ENCODE measurements at places on chromosomes 1 and 21.

GRCh38 chr1:54565113-54565501 lies 17.1 kb downstream of the ACOT11 start:
- no peak overlapping the region for H3K4me3 ChIP-seq
- no peak for DNase-seq
- no peak overlapping the region for H3K27ac ChIP-seq
- H3K36me3 ChIP-seq = no peaks in the 10 kb centered on the region

DNA sequence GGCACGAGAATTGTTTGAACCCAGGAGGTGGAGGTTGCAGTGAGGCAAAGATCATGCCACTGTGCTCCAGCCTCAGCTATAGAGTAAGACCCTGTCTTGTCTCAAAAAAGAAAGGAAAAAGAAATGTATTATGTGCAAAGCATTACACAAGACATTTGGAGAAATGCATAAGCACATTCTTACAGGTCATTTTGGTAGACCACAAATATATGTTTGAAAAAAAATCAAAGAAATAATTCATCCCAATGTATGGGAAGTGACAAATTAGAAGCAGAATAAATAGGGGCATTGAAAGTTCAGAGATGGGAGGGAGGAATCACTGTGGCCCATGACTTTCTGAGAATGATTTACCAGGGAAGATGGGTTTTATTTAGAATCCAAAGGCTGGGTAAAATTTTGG lies 283.5 kb upstream of the ADAMTS5 start:
- no peaks in the 10 kb centered on the region for H3K36me3 ChIP-seq
- no peak overlapping the region for H3K27ac ChIP-seq
- no peak for DNase-seq
- no peaks in the 10 kb centered on the region for H3K27me3 ChIP-seq
- H3K4me3 ChIP-seq = no peak overlapping the region

- H3K4me3 ChIP-seq = no peak overlapping the region
- H3K36me3 ChIP-seq = peaks cover 11% of the 10 kb centered on the region
- DNase-seq = no peak
- H3K27me3 ChIP-seq = no peaks in the 10 kb centered on the region
These were observed 59.5 kb upstream of the LAMC2 start for GRCh38 chr1:183126528-183126927.

GRCh38 chr1:157277281-157277680 lies 139.1 kb upstream of the ETV3 start:
- peaks cover 4% of the 10 kb centered on the region for H3K4me1 ChIP-seq
- DNase-seq = no peak
- no peak overlapping the region for H3K4me3 ChIP-seq
- peaks cover under 1% of the 10 kb centered on the region for H3K27me3 ChIP-seq

- DNase-seq = no peak
- no peak overlapping the region for H3K27ac ChIP-seq
- no peak overlapping the region for H3K4me3 ChIP-seq
- no peaks in the 10 kb centered on the region for H3K27me3 ChIP-seq
These were observed 110.1 kb upstream of the SLC44A3 start for GRCh38 chr1:94709891-94710581.

GRCh38 chr1:9992910-9993309 lies 4.1 kb upstream of the RBP7 start:
- DNase-seq = no peak
- no peak overlapping the region for H3K4me3 ChIP-seq
- no peaks in the 10 kb centered on the region for H3K36me3 ChIP-seq
- H3K27me3 ChIP-seq = peaks cover 9% of the 10 kb centered on the region

DNA sequence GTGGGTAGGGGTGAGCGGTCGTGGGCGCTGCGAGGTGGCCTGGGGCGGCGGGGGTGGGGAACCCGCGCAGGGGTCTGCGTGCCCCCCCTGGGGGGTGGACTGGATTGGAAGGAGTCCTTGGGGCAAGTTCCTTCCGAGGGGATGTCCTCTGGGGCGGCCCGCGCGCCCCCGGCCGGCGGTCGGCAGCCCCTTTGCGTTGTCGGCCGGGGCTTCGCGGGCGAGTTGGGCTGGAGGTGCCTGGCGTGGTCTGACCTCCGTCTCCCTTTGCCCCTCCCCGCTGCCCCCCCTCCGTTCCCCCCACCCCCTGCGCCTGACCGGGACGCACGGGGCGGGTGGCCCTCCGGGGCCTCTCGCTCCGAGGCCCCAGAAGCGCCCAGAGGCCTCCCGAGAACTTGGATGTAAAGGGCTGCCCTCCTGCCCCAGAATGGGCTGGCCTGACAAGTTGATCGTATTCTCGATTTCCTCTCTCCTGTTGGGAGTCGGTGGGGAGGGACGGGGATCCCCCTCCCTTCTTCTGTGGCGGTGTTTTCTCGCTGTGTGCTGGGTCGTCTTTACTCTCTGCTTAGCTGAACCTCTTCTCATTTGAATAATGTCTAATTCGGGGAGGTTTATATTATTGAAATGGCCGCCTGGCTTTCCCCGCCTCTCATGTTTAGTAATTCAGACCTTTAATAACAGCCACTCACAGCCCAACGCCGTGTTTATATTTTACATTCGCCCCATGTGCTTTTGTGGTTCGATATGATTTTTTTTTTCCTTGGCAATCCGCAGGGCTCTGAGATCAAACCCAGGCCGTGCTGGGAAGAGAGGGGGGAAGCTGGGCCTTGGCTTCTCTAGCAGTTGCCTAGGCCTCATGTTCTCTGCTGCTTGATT lies 1.3 kb downstream of the POU2F1 start:
- H3K27me3 ChIP-seq = no peaks in the 10 kb centered on the region
- DNase-seq = no peak
- peak overlapping the region; percentile 86 for H3K4me3 ChIP-seq
- no peak overlapping the region for H3K27ac ChIP-seq
- H3K36me3 ChIP-seq = no peaks in the 10 kb centered on the region
- no peaks in the 10 kb centered on the region for H3K4me1 ChIP-seq

GRCh38 chr1:116375887-116376728 lies 3.1 kb downstream of the ATP1A1 start:
- no peak overlapping the region for H3K4me3 ChIP-seq
- no peaks in the 10 kb centered on the region for H3K36me3 ChIP-seq

DNA sequence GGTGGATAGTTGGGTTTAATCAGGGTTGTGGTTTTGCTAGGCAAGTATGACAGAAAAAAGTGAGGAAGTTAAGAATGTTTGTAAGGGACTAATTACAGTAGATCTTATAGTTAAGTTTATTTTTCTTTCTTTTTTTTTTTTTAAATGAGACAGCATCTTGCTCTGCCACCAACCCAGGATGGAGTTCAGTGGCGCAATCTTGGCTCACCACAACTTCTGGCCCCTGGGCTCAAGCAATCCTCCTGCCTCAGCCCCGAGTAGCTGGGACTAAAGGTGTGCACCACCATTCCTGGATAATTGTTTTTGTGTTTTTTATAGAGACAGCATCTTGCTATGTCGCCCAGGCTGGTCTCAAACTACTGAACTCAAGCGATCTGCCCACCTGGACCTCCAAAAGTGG lies 41.7 kb downstream of the EYA3 start:
- no peak for DNase-seq
- H3K27me3 ChIP-seq = no peaks in the 10 kb centered on the region
- no peak overlapping the region for H3K4me3 ChIP-seq
- H3K27ac ChIP-seq = no peak overlapping the region

DNA sequence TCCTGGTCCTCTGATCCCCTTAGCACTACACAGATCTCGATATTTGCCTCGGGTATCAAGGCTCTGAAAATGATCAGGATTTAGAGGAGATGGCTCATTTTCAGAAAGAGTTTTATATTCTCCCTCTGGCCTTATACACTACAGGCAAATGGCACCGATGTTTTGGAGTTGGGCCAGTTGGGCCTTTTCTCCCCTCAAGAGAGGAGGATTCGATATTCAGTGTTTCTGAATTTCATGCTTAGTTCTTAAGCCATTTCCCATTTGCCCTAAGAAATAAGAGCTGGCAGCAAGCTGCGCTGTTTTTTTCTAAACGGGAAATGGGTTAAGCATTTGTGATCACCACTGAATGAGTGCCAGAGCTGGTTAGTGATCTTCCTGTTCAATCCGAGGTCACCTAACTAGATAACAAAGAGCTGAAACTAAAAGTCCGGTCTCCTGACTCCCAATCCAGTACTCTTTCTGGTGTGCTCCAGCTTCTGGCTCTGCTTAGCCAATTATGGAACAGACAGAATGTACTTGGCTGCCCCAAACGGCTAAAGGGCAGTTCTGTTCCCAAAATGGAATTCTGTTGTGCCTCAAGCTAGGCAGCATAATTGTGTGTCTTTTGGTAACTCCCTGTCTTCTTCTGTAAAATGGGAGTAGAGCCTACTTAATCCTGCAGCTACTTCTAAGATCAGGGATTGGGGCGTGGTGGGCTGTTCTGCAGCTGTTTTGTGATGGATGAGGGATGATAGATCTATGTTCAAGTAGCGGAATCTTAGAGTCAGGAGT lies 1.2 kb upstream of the CPT2 start:
- no peaks in the 10 kb centered on the region for H3K4me1 ChIP-seq
- H3K36me3 ChIP-seq = no peaks in the 10 kb centered on the region
- H3K27ac ChIP-seq = no peak overlapping the region
- no peak overlapping the region for H3K4me3 ChIP-seq
- no peaks in the 10 kb centered on the region for H3K27me3 ChIP-seq
- no peak for DNase-seq

DNA sequence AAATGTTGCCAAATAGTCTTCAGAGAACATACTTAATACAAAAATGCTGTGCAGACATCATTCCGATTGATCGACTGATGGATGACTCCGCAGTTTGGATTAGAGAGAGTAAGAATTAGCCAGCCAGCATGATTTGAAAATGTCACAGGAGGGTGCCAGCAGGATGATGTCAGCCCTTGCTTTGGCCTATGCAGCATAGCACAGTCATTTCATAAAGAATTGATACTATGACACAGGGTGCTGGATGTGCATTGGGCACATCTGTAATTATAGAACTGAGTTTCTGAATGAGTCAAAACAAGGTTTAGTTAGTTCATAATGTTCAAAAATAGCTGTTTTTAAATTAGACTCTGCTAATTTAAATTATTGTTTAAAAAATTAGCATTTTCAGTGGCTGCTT lies 21.6 kb upstream of the TRAF5 start:
- H3K4me3 ChIP-seq = no peak overlapping the region
- H3K27ac ChIP-seq = no peak overlapping the region
- no peaks in the 10 kb centered on the region for H3K4me1 ChIP-seq
- no peaks in the 10 kb centered on the region for H3K36me3 ChIP-seq

DNA sequence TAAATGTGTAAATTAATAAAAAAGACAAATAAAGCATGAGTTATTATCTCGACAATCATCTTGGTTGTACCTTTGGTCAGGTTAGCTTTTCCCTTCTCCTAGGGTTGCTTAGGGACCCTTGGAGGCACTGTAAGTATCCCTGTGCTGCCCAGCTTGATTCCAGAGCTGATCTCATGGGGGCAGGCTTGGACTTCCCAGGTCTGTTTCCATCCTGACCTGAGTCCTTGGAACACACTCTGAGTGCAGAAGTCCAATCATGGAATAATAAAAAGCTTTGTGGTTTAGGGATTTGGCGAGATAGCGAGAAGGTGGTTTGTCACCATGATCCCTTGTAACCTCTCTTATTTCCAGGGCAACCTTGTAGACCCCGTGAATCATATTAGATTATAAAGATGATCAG lies 18.7 kb upstream of the PAPPA2 start:
- no peak for DNase-seq
- H3K4me3 ChIP-seq = no peak overlapping the region
- H3K36me3 ChIP-seq = no peaks in the 10 kb centered on the region
- H3K27ac ChIP-seq = no peak overlapping the region
- no peaks in the 10 kb centered on the region for H3K4me1 ChIP-seq
- H3K27me3 ChIP-seq = no peaks in the 10 kb centered on the region

DNA sequence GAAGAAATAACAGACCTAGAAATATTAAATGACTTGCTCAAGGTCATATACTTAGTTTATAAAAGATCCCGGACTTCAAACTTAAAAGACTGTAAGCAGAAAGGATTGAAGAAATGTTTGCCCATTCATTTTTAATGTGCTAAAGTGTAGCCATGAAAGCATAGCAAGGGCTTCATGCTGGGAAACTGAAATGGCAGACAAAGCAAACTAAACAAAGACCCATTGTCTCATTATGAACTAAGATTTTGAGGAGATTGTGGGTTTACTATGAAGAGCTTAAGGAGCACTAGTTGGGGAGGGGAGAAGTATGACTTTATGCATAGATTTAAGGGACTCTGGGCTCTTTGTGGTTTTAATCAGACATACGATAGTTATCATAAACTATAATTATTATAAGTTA lies 26.3 kb downstream of the ADAMTS1 start:
- no peak for DNase-seq
- H3K4me3 ChIP-seq = no peak overlapping the region
- no peaks in the 10 kb centered on the region for H3K27me3 ChIP-seq
- no peaks in the 10 kb centered on the region for H3K36me3 ChIP-seq

- no peaks in the 10 kb centered on the region for H3K4me1 ChIP-seq
- H3K4me3 ChIP-seq = no peak overlapping the region
- DNase-seq = no peak
- H3K36me3 ChIP-seq = no peaks in the 10 kb centered on the region
These were observed 8.6 kb upstream of the LRRC8C start for GRCh38 chr1:89624314-89624713.

GRCh38 chr1:9128166-9128519 lies 759 bp downstream of the GPR157 start:
- no peak overlapping the region for H3K27ac ChIP-seq
- H3K4me3 ChIP-seq = peak overlapping the region; percentile 73
- H3K36me3 ChIP-seq = no peaks in the 10 kb centered on the region
- H3K27me3 ChIP-seq = no peaks in the 10 kb centered on the region
- H3K4me1 ChIP-seq = no peaks in the 10 kb centered on the region

GRCh38 chr1:236882678-236883077 lies 87.6 kb downstream of the MTR start:
- no peak overlapping the region for H3K27ac ChIP-seq
- no peaks in the 10 kb centered on the region for H3K4me1 ChIP-seq
- H3K4me3 ChIP-seq = no peak overlapping the region
- no peak for DNase-seq
- no peaks in the 10 kb centered on the region for H3K27me3 ChIP-seq

DNA sequence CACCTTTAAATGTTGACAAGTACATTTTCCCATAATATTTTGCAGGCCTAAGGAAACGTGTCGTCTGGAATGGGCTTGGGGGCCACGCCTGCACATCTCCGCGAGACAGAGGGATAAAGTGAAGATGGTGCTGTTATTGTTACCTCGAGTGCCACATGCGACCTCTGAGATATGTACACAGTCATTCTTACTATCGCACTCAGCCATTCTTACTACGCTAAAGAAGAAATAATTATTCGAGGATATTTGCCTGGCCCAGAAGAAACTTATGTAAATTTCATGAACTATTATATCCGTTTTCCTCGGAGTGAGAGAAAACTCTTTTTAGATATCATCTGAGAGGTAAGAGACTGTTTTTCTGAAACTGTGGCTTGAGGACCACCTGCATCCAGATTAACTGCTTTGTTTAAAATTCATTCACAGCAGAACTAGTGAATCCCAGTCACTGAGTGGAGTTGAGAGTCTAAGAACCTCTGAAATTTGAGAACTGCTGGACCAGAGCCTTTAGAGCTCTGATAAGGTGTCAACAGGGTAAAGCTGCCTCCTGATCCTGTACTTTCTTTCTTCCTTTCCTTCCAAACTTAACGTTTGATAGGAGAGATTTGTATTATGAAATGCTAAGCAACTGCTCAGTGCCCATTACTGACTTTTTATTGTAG lies 811 bp downstream of the EXO1 start:
- no peaks in the 10 kb centered on the region for H3K4me1 ChIP-seq
- no peak overlapping the region for H3K27ac ChIP-seq

- no peaks in the 10 kb centered on the region for H3K36me3 ChIP-seq
- DNase-seq = no peak
- no peak overlapping the region for H3K27ac ChIP-seq
- H3K4me3 ChIP-seq = no peak overlapping the region
These were observed 224.8 kb downstream of the SIPA1L2 start for GRCh38 chr1:232404981-232405731.
